Naive thymus-derived CD8-positive, alpha-beta T cell (primary cell): ENCODE measurements at places on chromosomes 3 and 15. TPM values are rescaled to one million over a fixed set of nuclear protein-coding genes. Genes with fewer than 3 reads are reported as not detected.

- H3K36me3 ChIP-seq = no peaks in the 10 kb centered on the region
- no peaks in the 10 kb centered on the region for H3K27me3 ChIP-seq
These were observed 4.0 kb downstream of the LMCD1 start for GRCh38 chr3:8505621-8506020.

- no peaks in the 10 kb centered on the region for H3K27me3 ChIP-seq
- no peak overlapping the region for H3K27ac ChIP-seq
- H3K36me3 ChIP-seq = peaks cover 2% of the 10 kb centered on the region
- H3K4me1 ChIP-seq = no peaks in the 10 kb centered on the region
These were observed 26.6 kb downstream of the IDH2 start for GRCh38 chr15:90075420-90076289.

DNA sequence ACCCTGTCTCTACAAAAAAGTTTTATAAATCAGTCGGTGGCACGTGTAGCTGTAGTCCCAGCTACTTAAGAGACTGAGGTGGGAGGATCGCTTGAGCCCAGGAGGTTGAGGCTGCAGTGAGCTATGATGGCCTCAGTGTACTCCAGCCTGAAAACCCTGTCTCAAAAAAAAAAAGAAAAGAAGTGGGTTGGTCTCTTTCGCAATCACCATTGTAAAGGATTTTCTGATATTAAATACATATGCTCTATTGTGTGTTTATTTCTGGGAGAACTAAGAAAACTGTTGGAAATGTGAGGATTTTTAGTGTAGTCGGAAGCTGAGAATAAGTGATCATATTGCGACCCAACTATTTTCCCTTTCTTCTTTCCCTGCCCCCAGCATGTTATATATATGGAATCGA is 7.5 kb downstream of the ZNF710 start:
- no peak for DNase-seq
- H3K4me3 ChIP-seq = no peak overlapping the region
- peaks cover 75% of the 10 kb centered on the region for H3K4me1 ChIP-seq
- H3K27me3 ChIP-seq = no peaks in the 10 kb centered on the region

DNA sequence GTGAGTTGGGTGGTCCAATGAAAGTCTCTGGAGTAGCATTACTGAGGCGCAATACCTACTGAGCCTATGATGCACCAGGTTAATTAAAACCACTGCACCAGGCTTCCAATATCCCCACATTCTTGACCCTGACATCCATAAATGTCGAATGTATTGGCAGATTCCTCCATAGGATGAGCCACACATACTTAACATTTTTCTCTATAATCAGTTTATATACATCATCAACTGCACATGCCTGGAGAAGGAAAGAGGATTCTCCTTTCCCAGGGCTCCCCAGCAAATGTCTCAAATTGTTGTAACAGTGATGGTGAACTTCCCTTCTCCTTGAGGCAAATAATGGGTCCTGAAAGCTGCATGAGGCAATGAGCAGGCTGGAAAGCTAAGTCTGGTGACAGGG is 82.3 kb upstream of the LPP start:
- H3K27ac ChIP-seq = no peak overlapping the region
- H3K36me3 ChIP-seq = no peaks in the 10 kb centered on the region
- H3K27me3 ChIP-seq = no peaks in the 10 kb centered on the region
- H3K4me1 ChIP-seq = no peaks in the 10 kb centered on the region

DNA sequence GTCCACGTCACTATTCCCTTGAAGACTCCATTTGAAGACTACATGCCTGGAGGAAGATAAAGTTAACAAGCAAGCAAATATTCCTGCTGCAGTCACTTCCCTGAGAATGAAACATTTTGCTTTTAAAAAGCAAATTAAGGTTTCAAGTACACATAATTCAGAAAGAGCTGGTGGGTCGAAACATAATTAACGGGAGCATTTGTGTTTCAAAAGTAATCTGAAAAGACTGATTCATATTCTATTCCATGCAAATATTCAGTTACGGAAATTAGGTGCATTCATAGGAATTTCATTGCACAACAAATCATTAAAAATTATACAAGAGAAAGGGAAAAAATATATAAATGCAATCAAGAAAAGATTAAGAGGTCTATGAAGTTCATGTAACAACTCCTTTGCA is 260.9 kb downstream of the NEK10 start:
- no peak overlapping the region for H3K27ac ChIP-seq
- no peak for DNase-seq
- H3K4me3 ChIP-seq = no peak overlapping the region
- H3K27me3 ChIP-seq = no peaks in the 10 kb centered on the region
- H3K4me1 ChIP-seq = no peaks in the 10 kb centered on the region

DNA sequence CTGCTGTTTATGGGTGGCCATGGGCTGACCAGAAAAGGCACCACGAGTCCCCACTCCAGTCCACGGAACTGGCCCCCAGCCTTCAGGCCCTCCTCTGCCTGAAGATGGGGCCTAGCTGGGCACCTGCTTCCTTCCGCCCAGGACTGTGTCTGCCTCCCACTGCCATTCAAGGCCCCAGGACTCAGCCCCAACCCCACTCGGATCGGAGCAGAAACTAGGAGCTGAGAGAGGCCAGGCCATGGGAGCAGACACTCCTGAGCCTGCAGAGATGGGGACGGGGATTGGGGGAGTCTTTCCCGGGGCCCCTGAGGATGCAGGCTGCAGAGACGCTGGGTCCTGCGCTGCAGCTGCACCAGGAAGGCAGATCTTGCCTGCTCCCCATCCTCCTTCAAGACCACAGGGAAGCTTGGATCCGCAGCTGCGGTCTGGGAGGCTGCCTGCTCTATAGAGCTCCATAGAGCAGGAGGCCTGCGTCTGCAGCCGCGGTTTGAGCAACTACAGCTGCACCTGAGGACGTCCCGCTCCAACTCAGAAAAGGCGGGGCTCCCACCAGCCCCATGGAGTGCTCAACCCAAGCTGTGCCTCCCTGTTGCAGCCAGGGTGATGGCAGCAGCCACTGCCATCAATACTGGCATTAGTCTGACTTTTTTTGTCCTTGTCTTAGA is 383.9 kb upstream of the TMCO5A start:
- H3K4me3 ChIP-seq = no peak overlapping the region
- DNase-seq = no peak
- H3K4me1 ChIP-seq = no peaks in the 10 kb centered on the region
- no peaks in the 10 kb centered on the region for H3K27me3 ChIP-seq
- no peaks in the 10 kb centered on the region for H3K36me3 ChIP-seq

Gene MINAR1
- polyA plus RNA-seq = not detected

- no peaks in the 10 kb centered on the region for H3K27me3 ChIP-seq
- H3K4me1 ChIP-seq = no peaks in the 10 kb centered on the region
- no peaks in the 10 kb centered on the region for H3K36me3 ChIP-seq
- no peak for DNase-seq
- H3K4me3 ChIP-seq = no peak overlapping the region
- H3K27ac ChIP-seq = no peak overlapping the region
These were observed 450.6 kb upstream of the TGFBR2 start for GRCh38 chr3:30155755-30156154.

DNA sequence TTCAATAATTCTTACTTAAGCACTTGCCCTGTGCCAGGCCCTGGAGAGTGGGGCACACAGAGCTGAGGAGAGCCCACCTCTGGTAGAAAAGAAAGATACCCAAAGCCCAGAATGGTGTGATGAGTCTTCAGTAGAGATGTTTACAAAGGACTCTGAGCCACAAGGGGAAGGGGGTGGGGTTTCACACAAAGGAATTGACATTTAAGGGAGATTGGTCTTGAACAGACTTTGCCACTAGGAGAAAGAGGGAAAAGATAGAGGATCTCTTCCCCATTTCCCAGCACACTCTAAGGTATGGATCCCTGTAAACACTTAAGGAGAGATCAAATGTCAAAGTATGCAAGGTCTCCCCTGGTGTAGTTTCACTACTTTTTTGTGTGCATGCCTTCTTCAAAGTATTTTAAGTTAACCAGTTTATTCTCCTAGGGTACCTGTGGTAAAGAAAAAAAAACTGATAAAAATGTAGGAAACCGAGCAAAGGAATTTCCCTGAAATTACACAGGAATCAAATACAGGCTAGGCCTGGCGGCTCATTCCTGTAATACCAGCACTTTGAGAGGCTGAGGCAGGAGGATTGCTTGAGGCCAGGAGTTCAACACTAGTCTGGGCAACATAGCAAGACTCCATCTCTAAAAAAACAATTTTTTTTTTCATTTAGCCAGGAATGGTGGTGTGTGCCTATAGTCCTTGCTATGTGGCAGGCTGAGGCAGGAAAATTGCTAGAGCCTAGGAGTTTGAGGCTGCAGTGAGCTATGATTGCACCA is 117.6 kb upstream of the SKOR1 start:
- H3K4me3 ChIP-seq = no peak overlapping the region
- peaks cover 14% of the 10 kb centered on the region for H3K4me1 ChIP-seq
- H3K27ac ChIP-seq = no peak overlapping the region
- no peaks in the 10 kb centered on the region for H3K27me3 ChIP-seq
- H3K36me3 ChIP-seq = peaks cover 47% of the 10 kb centered on the region

GRCh38 chr15:22880068-22880980 is 41.9 kb downstream of the NIPA2 start:
- no peak overlapping the region for H3K27ac ChIP-seq
- peaks cover 7% of the 10 kb centered on the region for H3K4me1 ChIP-seq
- H3K36me3 ChIP-seq = peaks cover 10% of the 10 kb centered on the region
- no peaks in the 10 kb centered on the region for H3K27me3 ChIP-seq
- no peak for DNase-seq
- H3K4me3 ChIP-seq = no peak overlapping the region

DNA sequence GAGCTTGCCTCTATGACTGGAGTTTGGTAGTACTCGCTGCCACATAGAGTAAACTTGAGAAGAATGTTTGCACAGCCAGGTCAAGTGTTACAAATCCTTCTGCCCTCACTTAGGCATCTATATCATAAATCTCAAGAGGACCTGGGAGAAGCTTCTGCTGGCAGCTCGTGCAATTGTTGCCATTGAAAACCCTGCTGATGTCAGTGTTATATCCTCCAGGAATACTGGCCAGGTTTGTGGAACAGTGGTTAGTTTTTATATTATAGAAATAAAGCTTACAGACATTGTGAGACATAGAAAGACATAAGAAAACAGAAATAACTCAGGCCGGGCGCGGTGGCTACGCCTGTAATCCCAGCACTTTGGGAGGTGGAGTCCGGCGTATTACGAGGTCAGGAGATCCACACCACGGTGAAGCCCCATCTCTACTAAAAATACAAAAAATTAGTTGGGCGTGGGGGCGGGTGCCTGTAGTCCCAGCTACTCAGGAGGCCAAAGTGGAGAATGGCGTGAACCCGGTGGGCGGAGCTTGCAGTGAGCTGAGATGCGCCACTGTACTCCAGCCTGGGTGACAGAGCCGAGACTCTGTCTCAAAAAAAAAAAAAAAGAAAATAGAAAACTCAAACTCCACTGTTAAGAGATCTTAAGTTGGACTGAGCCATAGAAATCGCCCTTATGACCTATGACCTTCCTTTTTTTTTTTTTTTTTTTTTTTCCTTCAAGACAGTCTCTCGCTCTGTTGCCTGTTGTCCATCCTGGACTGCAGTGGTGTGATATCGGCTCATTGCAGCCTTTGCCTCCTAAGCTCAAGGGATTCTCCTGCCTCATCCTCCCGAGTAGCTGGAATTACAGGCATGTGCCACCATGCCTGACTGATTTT is 2.2 kb downstream of the RPSA start:
- H3K4me3 ChIP-seq = peak overlapping the region; percentile 90
- H3K36me3 ChIP-seq = peaks cover 10% of the 10 kb centered on the region
- DNase-seq = peak; percentile 19
- no peaks in the 10 kb centered on the region for H3K27me3 ChIP-seq
- peaks cover 60% of the 10 kb centered on the region for H3K4me1 ChIP-seq
- no peak overlapping the region for H3K27ac ChIP-seq

DNA sequence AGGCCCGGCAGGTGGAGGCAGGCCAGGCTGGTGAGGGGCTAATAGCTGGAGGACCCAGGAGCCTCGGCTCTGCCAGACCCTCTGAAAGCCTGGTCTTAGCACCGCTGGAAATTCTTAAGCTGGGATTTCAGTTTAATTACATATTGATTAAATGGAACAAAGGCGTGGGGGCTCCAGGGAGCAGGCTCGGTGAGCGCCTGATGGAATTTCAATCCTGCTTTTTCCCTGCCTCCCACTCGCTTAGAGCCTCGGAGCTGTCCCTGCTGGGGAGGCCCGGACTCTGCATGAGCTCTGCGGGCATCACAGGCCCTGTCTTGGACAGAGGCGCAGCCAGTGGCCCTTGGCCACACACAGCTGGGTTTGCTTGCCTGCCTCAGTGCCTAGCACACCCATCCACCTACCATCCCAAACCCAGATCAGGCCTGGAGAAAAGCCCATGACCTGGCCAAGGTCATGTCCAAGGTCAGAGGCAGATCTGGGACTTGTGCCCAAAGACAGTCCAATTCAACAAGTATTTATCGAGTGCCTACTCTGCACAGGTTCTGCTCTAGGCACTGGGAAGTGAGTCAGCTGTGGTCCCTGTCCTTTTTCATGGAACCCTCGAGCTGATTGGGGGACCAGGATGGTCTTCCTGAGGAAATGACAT is 40.6 kb downstream of the LINGO1 start:
- no peak overlapping the region for H3K4me3 ChIP-seq
- no peaks in the 10 kb centered on the region for H3K36me3 ChIP-seq
- DNase-seq = no peak
- no peaks in the 10 kb centered on the region for H3K27me3 ChIP-seq

GRCh38 chr15:79184465-79184892 is 93.9 kb upstream of the RASGRF1 start:
- DNase-seq = peak; percentile 56
- H3K27ac ChIP-seq = no peak overlapping the region
- H3K36me3 ChIP-seq = no peaks in the 10 kb centered on the region
- H3K4me1 ChIP-seq = peaks cover 6% of the 10 kb centered on the region

DNA sequence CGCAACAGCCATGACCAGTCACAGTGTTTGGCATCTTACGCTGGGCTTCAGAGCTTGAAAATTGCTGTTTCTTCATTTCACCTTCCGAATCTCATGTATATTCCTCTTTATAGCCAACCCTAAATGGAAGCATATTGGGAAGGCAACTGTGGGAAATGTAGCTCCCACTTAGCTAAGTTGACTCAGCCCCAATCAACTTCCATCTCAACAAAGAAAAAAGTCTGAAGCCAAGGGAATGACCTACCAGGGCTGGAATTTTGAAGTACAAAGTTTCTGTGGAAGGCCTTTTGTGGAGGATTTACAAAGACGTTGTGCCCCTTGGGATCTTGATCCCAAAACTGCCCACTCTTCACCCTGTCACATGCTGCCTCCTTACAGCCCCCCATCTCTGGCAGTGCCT is 85.2 kb upstream of the OXTR start:
- no peak overlapping the region for H3K4me3 ChIP-seq
- no peaks in the 10 kb centered on the region for H3K4me1 ChIP-seq
- H3K36me3 ChIP-seq = no peaks in the 10 kb centered on the region
- no peak for DNase-seq

DNA sequence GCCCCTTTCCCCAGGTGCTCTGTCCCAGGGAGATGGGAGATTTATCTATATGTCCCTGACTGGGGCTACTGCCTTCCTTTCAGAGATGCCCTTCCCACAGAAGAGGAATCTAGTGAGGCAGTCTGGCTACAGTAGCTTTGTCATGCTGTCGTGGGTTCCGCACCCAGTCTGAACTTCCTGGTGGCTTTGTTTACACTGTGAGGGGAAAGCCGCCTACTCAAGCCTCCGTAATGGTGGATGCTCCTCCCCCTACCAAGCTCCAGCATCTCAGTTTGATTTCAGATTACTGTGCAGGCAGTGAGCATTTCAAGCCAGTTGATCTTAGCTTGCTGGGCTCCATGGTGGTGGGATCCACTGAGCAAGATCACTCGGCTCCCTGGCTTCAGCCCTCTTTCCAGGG is 35.4 kb upstream of the SLC7A14 start:
- H3K36me3 ChIP-seq = no peaks in the 10 kb centered on the region
- H3K27ac ChIP-seq = no peak overlapping the region
- H3K27me3 ChIP-seq = peaks cover 15% of the 10 kb centered on the region
- H3K4me1 ChIP-seq = no peaks in the 10 kb centered on the region

- no peaks in the 10 kb centered on the region for H3K36me3 ChIP-seq
- peak overlapping the region; percentile 84 for H3K4me3 ChIP-seq
These were observed 244.4 kb upstream of the TOPAZ1 start for GRCh38 chr3:43997316-43997715.
